Uterus (tissue), 4 donors: ENCODE measurements at places on chromosomes 4 and X. TPM values are rescaled to one million over a fixed set of nuclear protein-coding genes. Genes with fewer than 3 reads are reported as not detected.
A peak's percentile ranks its signal among the peaks of the same experiment; 100 is the strongest.

Gene TMEM47
- total RNA-seq: 75.0 TPM

Gene TGIF2LX
- not detected for total RNA-seq

Gene CCDC158
- under 0.01 TPM for total RNA-seq

Gene SSX2
- total RNA-seq: not detected

Gene GAGE12H
- total RNA-seq: not detected

Gene BCOR
- total RNA-seq: 42.4 TPM

GRCh38 chr4:107890779-107891178, 40.6 kb upstream of the CYP2U1 start:
- DNase-seq: no peak
- no peak overlapping the region for H3K4me3 ChIP-seq
- H3K27ac ChIP-seq: no peak overlapping the region
- H3K36me3 ChIP-seq: no peaks in the 10 kb centered on the region
- H3K27me3 ChIP-seq: no peaks in the 10 kb centered on the region

DNA sequence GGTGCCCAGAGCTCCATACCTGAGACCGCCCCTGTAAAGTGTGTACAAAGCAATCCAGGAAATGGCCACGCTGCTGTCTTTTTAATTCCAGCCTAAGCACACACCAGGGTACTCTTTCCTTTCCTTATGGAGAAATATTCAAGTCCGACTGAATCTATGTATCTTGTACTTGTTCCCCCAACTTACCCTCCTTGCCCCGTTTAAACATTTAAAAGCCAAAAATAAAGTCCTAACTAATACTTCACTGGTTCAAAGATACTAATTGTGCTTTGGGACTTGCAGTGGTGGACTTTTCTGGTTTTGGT, 731 bp upstream of the AMMECR1 start:
- no peaks in the 10 kb centered on the region for H3K36me3 ChIP-seq
- H3K4me3 ChIP-seq: peak overlapping the region; percentile 56
- H3K4me1 ChIP-seq: no peaks in the 10 kb centered on the region
- H3K27ac ChIP-seq: peak overlapping the region; percentile 85

DNA sequence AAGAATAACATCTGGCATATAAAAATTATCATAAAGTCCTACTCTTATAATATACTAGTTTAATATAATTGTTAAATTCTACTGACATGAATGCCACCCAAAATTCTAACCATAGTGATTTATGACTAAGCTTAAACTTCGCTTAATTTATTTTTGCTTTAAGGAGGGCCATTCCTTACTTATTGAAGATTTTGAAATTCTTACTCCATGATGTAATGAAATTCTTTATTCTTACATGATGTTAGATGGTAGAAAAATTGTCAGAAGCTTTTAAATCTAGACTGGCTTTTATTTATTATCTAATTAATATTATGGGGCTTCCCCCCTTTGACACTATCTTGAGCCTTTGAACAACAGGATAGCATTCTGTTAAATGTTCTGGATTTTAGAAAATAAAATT, 19.5 kb upstream of the SUPT20HL2 start:
- no peaks in the 10 kb centered on the region for H3K27me3 ChIP-seq
- H3K27ac ChIP-seq: no peak overlapping the region
- no peaks in the 10 kb centered on the region for H3K36me3 ChIP-seq
- H3K4me3 ChIP-seq: no peak overlapping the region
- no peaks in the 10 kb centered on the region for H3K4me1 ChIP-seq

DNA sequence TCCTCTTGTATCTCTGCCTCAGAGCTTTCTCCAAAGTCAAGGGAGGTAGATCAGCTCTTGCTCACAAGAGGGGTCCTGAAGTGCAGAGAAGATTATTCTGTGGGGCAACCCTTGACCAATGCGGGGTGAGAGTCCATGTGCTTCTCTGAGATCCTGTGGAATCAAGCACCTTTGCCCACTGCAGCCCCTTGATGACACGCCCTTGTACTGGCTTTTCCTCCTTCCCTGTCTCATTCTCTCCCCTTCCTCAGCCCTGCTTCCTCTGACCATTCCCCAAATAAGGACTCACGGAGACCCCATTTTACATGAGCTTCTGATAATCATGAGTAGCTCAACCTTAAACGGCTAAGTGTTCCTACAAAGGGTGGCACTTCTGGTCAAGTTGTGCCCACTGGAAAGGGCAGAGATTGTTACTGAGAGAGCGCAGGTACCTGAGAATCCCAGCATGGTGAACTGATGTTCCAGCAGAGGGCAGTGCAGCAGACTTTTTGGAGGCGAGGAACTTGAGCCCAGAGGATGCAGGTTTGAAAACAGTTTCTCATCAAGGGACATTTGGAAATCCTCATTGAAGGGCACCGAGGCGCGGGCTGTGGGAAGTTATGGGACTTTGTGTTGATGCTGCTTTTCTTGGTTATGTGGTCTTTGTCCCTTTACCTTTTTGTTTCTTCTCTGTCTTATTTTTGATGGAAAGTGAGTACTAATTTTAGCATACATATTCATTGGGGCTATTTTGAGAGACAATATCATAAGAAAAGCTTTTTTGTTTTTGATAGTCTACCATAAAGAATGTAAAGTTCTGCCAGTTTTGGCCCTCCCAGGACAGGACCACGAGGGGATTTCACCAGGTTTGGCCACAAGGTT, 201.3 kb downstream of the RBM46 start:
- H3K27me3 ChIP-seq: no peaks in the 10 kb centered on the region
- no peaks in the 10 kb centered on the region for H3K36me3 ChIP-seq
- no peaks in the 10 kb centered on the region for H3K4me1 ChIP-seq
- DNase-seq: peak; percentile 20
